ENCODE measurements at places on chromosomes 5 and 9.

GRCh38 chr9:84481636-84482218, 141.2 kb upstream of the SLC28A3 start:
- no peak for DNase-seq

GRCh38 chr9:107397076-107398044, 92.2 kb downstream of the KLF4 start:
- no peak for DNase-seq

GRCh38 chr9:70054521-70054920, 10.9 kb downstream of the MAMDC2 start:
- no peak for DNase-seq

DNA sequence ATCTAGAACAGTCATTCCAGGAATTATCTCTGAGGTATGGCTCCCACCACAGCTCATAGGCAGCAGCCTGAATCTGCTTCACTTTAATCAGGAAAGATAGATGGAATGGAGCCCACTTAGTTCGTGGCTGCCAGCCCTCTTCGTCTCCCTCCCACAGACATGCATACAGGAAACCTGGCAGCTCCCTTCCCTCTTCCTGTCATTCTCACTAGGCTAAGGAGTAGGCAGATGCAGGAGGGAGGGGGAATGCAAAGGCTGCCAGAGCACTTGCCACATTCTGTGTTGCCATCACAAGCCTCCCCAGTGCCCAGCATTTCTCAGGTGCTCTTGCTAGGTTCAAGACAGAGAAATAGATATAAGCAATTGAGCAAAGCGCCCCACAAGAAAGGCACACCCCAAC, 378.9 kb downstream of the ELAVL2 start:
- no peak for DNase-seq

DNA sequence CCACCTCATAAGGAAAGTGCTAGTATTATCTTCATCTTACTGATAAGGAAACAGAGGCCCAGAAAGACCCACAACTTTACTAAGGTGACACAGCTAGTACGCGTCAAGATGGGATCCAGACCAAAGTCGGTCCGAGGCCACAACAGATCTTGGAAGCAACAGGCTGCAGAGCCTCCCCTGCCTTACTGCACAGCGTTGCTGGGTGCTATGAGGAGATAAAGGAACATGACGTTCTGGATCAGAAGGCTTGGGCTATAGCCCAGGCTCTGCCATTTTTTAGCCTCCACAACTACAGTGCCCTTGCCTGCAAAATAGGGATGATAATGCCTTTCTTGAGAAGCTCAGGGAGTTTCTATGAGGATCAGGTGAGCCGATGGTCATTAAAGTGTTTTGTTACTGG, 144.1 kb downstream of the NMUR2 start:
- no peak for DNase-seq

- no peak for DNase-seq
Measured at GRCh38 chr5:139950436-139950835, 92.7 kb downstream of the NRG2 start.

DNA sequence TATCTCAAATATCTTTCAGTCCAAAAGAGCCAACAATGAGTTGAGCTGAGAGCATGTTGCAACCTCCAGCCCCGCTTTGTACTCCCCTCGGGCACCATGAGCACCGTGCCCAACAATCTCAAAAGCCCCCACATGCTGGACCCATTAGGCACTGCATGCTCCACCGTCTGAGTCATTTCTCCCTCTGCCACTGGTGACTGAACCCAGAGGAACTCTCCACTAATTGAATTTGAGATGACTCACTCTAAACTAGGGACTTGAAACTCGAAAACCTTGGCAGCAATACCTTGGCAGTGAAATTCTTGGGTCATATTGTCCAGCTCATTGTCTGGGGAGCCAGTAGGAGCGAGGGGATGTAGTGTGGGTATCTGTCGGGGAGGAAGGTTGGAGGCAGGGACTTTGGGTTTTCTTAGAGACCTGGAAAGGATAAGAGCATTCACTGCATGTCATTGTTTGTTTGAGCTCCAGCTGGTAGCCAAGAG, 49.9 kb upstream of the SLIT3 start:
- no peak for DNase-seq

DNA sequence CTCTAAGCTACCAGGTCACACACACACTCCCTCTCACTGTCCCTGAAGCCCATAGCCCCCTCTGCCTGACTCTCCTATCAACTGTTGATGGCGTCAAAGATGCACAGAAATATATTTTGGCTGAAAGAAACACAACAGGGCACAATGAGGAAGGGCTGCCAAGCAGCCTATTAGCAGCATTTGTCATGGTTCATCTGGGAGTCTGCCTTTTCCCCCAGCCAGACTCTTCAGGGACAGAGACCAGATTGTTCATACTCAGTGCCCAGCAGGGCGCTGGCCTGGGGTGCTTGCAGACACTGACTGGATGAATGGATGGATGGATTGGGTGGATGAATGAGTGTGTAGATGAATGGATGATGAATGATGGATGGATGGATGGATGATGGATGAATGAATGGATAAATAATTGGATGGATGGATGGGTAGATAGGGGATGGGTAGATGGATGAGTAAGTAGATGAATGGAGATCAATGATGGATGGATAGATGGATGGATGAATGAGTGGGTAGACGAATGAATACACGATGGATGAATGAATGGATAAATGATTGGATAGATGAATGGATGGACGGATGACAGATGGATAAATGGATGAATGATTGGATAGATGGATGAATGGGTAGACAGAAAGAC, 90.5 kb downstream of the ADAMTS2 start:
- DNase-seq = no peak

- no peak for DNase-seq
Measured at GRCh38 chr9:4887556-4887955, 94.8 kb downstream of the RCL1 start.

DNA sequence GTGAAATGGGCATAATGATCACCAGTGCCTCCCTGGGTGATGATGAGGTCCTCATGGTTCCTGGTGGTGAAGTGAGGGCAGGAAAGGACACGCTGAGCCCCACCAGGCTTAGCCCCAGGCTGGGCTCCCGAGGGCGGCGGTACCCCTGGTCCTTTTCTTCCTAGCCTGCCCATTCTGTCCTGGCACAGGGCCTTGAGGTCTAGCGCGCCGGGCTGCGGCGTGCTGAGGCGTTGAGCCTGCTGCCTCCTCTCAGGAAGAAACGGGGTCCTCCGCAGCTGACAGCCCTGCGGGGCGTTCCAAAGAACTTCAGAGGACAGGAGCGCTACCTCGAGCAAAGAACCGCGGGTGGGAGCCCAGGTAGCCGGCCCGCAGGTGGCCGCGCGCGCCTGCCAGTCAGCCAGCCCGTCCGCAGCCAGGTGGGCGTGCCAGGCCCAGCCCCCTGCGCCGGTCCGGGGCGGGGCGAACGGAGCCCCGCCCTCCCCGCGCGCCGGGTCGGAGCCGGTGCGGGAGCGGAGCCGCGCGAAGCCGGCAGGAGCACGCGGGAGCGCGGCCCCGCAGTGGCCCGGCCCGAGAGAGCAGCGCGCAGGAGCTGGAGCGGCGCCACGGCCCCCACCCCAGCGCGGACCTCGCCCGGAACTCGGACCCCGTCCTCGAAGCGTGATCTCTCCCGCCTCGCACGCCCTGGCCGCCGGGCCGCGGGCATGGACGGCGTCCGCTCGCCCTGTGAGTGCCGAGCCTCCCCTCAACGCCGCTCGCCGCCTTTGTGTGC, at the start of gene WNK2:
Gene WNK2 (plus strand): TSS at position 477 of the 769 bp plus-strand sequence. CDS start 791 bp downstream, outside the sequence.
- DNase-seq = peak; percentile 95

DNA sequence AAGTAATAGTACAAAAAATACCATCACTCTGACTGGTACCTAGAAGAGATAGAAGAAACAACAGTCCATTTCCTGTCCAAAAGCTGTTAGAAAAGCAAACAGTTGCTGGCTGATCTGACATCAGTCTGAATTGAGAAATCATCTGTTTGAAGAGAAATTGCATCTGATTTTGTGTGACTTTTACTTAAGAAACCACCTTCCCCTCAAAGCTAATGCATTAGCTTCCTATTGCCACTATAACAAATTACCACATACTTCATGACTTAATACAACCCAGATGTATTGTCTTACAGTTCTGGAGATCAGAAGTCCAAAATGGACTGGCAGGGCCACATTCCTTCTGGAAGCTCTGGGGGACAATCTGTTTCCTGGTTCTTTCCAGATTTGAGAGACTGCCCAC, 385.9 kb upstream of the TLE4 start:
- no peak for DNase-seq

DNA sequence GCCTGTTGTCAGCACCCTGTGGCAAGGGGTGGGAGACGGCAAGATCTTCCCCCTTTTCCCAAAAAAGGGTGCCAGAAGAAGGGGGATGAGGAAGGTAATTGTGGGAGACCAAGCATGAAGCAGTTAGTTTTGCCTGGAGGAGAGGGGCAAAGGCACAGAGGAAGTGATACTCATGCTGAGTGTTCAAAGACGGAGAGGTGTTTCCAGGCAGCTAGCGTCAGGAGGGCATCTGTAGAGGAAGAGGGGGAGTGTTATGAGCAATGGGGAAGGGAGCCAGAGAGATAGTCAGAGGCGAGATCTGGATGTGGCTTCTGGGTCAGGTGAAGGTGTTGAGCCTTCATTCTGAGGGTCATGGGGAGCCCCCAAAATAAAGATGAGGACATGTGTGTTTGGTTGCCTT, 26.9 kb upstream of the ADAM19 start:
- DNase-seq = no peak

- no peak for DNase-seq
Measured at GRCh38 chr9:95874989-95875304, 544 bp upstream of the ERCC6L2 start.

- no peak for DNase-seq
Measured at GRCh38 chr5:159336586-159336985, 6.3 kb upstream of the IL12B start.

- DNase-seq = no peak
Measured at GRCh38 chr5:83947763-83948162, 227.1 kb upstream of the HAPLN1 start.

GRCh38 chr9:23644326-23644725, 181.7 kb downstream of the ELAVL2 start:
- DNase-seq = no peak

GRCh38 chr5:105956456-105957196, 1714.1 kb downstream of the EFNA5 start:
- no peak for DNase-seq

DNA sequence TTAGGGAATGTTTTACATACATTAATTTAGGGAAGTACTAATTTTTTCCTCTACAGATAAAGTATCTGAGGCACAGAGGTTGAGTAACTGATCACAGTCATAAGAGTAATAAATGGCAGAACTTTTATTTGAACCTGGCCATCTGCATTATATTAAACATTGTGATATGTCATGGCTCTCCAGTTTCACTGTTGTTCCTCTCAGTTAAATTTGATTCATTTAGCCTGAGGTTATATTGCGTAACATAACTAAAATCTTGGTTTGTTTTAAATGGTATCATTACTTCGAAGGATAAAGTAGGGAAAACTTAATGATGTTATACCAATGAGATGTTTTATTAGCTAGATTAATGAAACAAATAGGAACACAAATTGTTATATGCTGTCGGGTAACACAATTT, 284.4 kb downstream of the KDM4C start:
- no peak for DNase-seq

GRCh38 chr9:6449645-6450044, 36.6 kb downstream of the UHRF2 start:
- no peak for DNase-seq

- no peak for DNase-seq
Measured at GRCh38 chr5:120297616-120298015, 166.5 kb upstream of the PRR16 start.

GRCh38 chr5:32604800-32605765, 19.7 kb downstream of the SUB1 start:
- DNase-seq = no peak

DNA sequence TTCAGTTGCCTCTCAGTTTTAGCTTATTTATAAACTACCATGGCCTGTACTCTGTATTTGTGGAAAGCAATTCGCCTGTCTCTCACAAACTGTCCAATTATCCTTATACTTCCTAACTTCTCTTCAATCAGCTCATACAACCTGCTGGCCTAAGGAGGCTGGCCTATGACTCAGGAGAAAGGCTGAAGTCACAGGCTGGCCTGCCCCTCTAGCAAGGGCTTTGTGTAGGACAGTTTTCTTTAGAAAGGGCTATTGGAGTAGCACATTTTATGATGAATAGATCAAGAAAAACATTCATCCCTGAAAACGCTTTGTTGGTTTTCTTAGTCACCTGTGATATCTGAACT, 988.7 kb upstream of the ARRDC3 start:
- no peak for DNase-seq

DNA sequence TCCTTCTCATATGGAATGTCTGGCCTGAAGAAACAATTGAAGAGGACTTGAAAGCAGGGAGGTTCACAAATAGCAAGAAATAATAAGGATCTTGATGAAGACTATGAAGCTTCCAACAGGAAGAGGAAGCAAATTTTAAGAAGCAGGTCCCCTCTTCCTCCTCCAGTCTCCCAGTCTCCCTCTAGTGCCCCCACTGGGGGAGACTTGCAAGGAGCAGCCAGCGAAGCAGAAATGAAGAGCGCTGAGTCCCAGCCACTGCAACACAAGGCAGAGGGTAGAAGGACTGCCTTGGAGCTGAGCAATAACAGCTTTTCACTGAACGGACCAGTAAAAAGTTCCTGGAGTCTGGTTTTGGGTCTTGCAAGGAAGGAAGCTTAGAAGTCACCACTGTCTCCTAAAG, 32.6 kb upstream of the ACO1 start:
- no peak for DNase-seq

- no peak for DNase-seq
Measured at GRCh38 chr9:28502741-28503140, 929.5 kb upstream of the C9orf72 start.

GRCh38 chr9:18463991-18464390, 10.0 kb upstream of the ADAMTSL1 start:
- no peak for DNase-seq

- no peak for DNase-seq
Measured at GRCh38 chr5:138770977-138771376, 17.8 kb downstream of the CTNNA1 start.

DNA sequence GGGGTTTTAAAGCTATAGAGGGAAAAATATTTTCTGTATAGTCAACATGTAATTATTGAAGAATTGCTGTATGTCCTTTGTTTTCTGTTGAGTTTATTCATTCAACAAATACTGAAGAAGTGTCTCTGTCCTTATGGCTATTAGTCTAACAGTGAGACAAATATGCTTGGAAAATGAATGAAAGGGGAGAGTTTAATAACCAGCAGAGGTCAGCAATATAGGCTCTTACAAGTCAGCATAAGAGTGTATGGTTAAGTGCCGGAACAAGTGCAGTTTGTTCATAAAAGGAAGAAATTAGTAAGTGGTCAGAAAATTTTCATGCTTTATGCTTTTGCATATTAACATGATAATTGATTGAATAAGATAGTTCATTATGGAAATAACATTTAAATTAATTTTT, 3.6 kb downstream of the SCAMP1 start:
- DNase-seq = no peak

GRCh38 chr9:133184971-133185370, 21.3 kb upstream of the GBGT1 start:
- peak; percentile 49 for DNase-seq

DNA sequence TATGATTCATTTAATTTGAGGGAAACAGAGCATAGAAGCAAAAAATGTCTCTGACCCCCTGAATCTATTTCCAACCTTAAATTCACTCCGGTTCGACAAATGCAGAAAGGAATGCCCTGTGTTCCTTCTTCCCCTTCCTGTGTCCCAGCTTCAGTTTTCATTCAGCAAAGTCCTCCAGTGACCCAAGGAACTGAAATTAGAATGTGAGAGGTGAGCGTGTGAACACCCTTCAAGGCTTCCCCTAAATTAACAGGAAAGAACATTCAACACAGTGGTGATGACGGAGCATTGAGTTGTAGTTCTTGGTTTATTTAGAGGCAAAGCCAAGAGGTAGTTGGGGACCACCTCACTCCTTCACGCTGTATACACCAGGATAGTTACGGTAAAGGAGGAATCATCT, 97.6 kb upstream of the CTSL start:
- DNase-seq = no peak

GRCh38 chr5:60485361-60485760, 214.6 kb downstream of the DEPDC1B start:
- DNase-seq = no peak
